ENCODE measurements at places on chromosomes 5 and 9.

DNA sequence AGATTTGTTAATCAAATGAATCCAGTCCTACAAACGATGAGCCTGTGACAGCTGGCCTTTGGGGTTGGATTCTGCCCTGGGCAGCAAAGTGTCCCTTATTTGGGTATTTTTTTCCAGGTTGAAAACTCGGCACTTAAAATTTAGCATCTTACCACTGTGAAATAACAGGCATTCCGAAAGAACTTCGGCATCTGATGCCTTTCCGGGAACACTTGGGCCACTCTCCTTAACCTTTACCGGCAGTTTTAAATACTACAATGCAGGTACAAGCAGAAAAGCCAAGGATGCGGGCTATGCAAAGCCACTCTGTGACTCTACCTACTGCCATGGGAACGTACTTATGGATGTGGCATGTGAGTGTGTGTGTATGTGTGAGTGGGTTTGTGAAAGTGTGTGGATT lies 1.0 kb upstream of the RASGRF2 start:
- DNase-seq = no peak

DNA sequence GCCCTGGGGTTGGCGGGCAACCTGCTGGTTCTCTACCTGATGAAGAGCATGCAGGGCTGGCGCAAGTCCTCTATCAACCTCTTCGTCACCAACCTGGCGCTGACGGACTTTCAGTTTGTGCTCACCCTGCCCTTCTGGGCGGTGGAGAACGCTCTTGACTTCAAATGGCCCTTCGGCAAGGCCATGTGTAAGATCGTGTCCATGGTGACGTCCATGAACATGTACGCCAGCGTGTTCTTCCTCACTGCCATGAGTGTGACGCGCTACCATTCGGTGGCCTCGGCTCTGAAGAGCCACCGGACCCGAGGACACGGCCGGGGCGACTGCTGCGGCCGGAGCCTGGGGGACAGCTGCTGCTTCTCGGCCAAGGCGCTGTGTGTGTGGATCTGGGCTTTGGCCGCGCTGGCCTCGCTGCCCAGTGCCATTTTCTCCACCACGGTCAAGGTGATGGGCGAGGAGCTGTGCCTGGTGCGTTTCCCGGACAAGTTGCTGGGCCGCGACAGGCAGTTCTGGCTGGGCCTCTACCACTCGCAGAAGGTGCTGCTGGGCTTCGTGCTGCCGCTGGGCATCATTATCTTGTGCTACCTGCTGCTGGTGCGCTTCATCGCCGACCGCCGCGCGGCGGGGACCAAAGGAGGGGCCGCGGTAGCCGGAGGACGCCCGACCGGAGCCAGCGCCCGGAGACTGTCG lies 976 bp downstream of the RXFP3 start:
- DNase-seq = no peak

GRCh38 chr5:180806351-180807011 lies 3.9 kb upstream of the MGAT1 start:
- no peak for DNase-seq

GRCh38 chr9:128528445-128529160 lies 23.8 kb upstream of the SPTAN1 start:
- no peak for DNase-seq

Measured in stimulated activated CD4-positive, alpha-beta T cell treated with anti-CD3 and anti-CD28 coated beads, Interleukin-15, amount 100 ng/mL, for 1 hour (primary cell).